ENCODE measurements at places on chromosomes 1 and 21.

DNA sequence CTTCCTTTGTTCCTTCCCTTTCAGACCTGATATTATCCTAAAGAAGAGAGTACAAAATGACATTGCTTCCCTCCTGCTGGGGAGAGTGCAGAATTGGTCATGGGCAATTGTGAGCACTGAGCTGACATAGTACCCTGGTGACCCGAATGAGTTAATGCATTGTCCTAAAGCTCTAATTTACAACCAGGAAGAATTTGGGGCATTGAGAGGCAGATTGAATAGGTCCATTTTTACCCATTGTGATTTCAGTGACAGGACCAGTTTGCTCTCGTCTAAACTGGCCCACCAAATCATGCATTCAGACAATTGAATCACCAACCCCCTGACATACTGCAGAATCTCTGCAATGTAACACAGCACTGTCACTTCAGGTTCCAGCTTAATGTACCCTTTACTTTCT, 497.4 kb downstream of the DPYD start:
- no peak for DNase-seq

- DNase-seq = no peak
Measured at GRCh38 chr1:62955666-62956065, 171.7 kb downstream of the ATG4C start.

DNA sequence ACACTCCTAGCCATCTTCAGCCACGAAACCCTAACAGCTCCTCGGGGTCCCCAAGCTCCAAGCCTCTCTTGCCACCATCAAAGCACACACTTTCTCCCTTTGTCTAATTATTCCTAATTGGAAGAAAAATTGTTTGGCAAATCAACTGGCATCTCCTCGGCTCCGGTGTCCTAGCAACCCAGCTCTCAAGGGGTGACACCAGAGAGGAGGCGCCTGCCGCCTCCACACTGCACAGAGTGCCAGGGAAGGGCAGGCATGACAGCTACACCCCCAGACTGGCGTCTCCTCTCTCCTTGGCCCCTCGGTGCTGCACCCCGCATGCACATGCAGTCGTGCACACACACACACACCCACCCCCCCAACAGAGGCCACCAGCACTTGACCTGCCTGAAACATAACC, 18.2 kb upstream of the GJB5 start:
- no peak for DNase-seq

- DNase-seq = no peak
Measured at GRCh38 chr1:112099979-112100378, 110.5 kb upstream of the KCND3 start.

- peak; percentile 46 for DNase-seq
Measured at GRCh38 chr1:12433323-12434053, 184.5 kb downstream of the DHRS3 start.

GRCh38 chr1:245585252-245585959, 430.6 kb downstream of the KIF26B start:
- peak; percentile 91 for DNase-seq

DNA sequence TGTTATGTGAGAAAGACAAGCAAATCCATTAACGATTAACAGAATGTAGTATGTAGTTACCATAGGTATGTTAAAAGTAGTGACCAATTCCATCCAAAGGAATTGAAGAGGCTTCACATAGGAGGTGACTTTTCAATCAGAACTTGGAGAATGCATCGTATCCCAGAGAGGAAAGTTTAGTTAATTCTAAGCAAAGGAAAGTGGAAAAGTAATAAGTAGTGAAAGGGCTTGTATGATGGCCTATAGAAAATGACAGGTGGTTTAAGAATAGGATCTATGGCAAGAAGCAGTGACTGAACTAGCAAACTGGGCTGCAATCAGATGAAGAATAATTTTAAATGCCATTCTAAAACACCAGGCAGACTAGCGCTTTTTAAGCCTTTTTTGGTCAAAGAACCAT, 16.6 kb downstream of the SCMH1 start:
- no peak for DNase-seq
